Esophagus muscularis mucosa (tissue), 4 donors: ENCODE measurements at places on chromosomes 5 and 9. TPM values are rescaled to one million over a fixed set of nuclear protein-coding genes. Genes with fewer than 3 reads are reported as not detected.

GRCh38 chr9:97419309-97419867 is 7.5 kb downstream of the TDRD7 start:
- peak; percentile 17 for DNase-seq

The BHMT2 gene
- 44.2 TPM for total RNA-seq

DNA sequence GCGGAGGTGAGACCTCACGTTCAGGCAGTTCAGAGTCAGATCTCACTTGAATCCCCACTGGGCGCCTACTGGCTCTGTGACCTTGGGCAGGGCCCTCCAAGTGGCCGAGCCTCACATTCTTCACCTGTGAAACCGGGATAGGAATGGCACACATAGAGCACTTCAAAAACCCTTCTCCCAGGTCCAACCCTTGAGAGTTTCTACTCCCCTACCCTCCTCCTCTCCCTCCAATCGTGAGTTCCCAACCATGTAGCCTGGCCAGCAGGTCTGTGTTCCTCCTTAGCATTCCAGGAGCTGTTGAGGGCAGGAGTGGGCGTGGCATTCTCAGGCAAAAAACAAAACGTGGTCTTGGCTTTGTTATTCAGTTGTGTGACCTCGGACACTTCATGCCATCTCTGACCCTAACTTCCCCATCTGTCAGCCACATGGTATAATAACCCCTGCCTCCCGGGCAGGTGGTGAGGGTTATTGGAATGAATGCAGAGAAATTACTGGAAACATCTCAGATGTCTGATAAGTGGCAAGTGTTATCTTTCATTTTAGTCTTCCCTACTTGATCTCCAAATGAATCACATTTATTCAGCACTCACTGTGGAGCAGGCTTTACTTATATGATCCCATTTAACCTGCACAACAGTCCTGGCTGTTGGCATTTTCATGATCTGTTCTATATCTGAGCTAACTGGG is 112.8 kb upstream of the BOD1 start:
- no peak for DNase-seq

The WHRN gene
- total RNA-seq, result 12.6 TPM

The ACOT12 gene
- total RNA-seq, result not detected

The GPR150 gene
- total RNA-seq, result 0.92 TPM

- no peak for DNase-seq
Measured at GRCh38 chr9:93302586-93303257, 118.8 kb downstream of the WNK2 start.

DNA sequence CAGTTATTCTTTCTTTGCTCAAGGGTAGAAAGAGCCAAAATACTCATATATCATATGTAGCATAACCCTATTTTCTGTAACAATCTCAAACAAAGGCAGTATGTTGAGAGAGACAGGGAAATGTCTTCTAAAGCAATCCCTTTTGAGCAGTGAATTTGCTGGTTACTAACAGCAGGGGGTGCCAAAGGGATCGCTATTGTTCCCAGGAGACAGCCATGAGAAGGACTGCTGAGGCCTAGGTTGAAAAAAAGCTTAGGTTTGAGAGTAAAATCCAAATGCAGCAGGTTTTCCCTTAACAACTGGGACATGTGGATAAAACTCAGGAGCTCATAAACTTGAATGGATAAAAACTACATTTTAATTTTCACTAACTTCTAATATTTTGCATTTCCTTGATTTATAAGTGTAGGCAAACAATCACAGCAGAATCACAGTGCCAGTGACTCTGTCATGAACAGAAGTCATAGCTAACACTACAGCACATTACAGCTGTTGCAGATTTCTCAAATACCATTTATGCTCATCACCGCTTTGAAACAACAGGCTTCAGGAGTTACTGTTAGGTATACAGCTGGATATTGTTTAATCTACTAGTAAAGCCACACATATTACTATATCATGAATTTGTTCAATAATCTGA is 148.4 kb downstream of the MAPKAP1 start:
- no peak for DNase-seq

GRCh38 chr9:23551311-23551721 is 274.7 kb downstream of the ELAVL2 start:
- no peak for DNase-seq

The SPINK7 gene
- not detected for total RNA-seq
